Endothelial cell (in vitro differentiated cells): ENCODE measurements at places on chromosomes 3 and 15.

DNA sequence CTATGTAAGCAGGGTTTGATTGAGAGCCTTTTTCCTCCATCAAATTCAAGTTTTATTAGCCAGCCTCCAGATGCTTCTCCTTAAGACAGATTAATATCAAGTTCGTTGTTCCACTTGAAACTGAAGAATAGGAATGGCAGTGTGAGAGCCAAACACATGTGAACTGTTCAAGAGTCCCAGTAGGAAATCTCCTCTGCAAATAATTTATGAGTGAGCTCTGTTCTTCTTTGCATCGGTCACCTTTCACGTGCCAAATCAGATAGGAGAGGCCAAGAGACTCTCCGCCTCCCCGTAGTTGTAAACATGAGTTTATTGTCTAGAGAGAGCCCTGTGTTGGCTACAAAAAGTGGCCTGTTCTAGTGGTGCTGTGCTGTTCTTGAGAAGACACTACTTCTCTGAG is 372.1 kb upstream of the NR2F2 start:
- no peaks in the 10 kb centered on the region for H3K36me3 ChIP-seq
- H3K4me1 ChIP-seq = no peaks in the 10 kb centered on the region
- H3K27ac ChIP-seq = no peak overlapping the region
- no peak for DNase-seq
- no peak overlapping the region for H3K4me3 ChIP-seq
- no peaks in the 10 kb centered on the region for H3K27me3 ChIP-seq

- H3K27ac ChIP-seq = no peak overlapping the region
- H3K36me3 ChIP-seq = no peaks in the 10 kb centered on the region
- H3K27me3 ChIP-seq = no peaks in the 10 kb centered on the region
- H3K4me1 ChIP-seq = no peaks in the 10 kb centered on the region
- H3K4me3 ChIP-seq = no peak overlapping the region
- DNase-seq = no peak
These were observed 391.9 kb upstream of the THRB start for GRCh38 chr3:24886501-24886900.

DNA sequence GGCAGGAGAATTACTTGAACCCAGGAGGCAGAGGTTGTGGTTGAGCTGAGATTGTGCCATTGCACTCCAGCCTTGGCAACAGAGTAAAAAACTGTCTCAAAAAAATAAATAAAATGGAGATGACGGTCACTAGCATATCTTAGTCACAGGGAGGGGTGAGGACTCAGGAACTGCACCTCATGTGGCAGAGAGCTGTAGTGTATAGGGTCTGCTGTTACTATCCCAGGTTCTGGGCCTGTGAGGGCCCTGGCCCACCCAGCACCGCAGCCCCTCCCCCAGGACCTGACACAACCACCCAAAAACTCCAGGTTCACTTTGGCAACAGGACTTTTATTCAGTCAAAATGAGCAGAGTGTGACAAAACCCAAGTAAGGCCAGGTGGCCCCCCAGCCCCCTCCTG is 22.3 kb downstream of the RNU5B-1 start:
- H3K4me1 ChIP-seq = peaks cover 26% of the 10 kb centered on the region
- peaks cover 10% of the 10 kb centered on the region for H3K27me3 ChIP-seq
- H3K36me3 ChIP-seq = peaks cover 25% of the 10 kb centered on the region
- H3K4me3 ChIP-seq = no peak overlapping the region
- no peak for DNase-seq

GRCh38 chr3:134709076-134709475 is 58.3 kb upstream of the KY start:
- peaks cover 1% of the 10 kb centered on the region for H3K27me3 ChIP-seq
- no peaks in the 10 kb centered on the region for H3K36me3 ChIP-seq
- no peak overlapping the region for H3K27ac ChIP-seq
- no peak for DNase-seq
- peaks cover 9% of the 10 kb centered on the region for H3K4me1 ChIP-seq
- no peak overlapping the region for H3K4me3 ChIP-seq

GRCh38 chr15:95170561-95171380 is 939.4 kb downstream of the MCTP2 start:
- DNase-seq = no peak
- H3K27me3 ChIP-seq = no peaks in the 10 kb centered on the region
- no peak overlapping the region for H3K4me3 ChIP-seq
- no peaks in the 10 kb centered on the region for H3K36me3 ChIP-seq
- H3K4me1 ChIP-seq = no peaks in the 10 kb centered on the region

DNA sequence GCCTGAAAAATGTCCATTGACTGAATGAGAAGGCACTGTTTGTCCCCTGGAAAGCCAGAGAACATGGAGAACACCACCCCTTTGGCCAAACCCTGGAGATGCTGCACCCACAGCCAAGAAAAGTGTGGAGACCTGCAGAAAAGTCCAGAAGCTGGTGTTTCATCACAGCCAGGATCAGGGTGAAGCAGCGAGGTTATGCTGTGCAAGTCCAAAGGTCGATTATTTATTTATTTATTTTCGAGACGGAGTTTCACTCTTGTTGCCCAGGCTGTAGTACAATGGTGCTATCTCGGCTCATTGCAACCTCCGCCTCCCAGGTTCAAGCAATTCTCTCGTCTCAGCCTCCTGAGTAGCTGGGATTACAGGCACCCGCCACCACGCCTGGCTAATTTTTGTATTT is 5.5 kb upstream of the CTSH start:
- H3K27me3 ChIP-seq = peaks cover 11% of the 10 kb centered on the region
- no peak overlapping the region for H3K27ac ChIP-seq
- H3K36me3 ChIP-seq = no peaks in the 10 kb centered on the region
- no peak for DNase-seq
- peaks cover 10% of the 10 kb centered on the region for H3K4me1 ChIP-seq

DNA sequence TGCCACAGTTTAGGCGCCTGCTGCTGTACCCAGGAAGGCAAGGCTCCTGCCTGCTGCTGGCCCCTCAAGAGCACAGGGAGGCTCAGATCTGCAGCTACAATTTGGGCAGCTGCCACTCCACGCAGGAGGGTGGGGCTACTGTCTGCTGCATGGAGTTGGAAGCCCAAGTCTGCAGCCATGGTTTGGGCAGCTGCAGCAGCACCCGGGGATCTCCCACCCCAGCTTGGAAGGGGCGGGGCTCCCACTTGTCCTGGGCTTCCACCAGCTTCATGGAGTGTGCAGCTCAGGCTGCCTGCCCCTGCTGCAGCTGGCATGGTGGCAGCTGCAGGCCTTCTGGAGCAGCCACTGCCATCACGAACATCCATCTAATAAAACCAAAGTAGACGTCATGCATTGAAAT is 512.9 kb downstream of the PYDC2 start:
- no peak overlapping the region for H3K4me3 ChIP-seq
- H3K27ac ChIP-seq = no peak overlapping the region
- H3K36me3 ChIP-seq = no peaks in the 10 kb centered on the region
- H3K27me3 ChIP-seq = no peaks in the 10 kb centered on the region
- no peaks in the 10 kb centered on the region for H3K4me1 ChIP-seq

DNA sequence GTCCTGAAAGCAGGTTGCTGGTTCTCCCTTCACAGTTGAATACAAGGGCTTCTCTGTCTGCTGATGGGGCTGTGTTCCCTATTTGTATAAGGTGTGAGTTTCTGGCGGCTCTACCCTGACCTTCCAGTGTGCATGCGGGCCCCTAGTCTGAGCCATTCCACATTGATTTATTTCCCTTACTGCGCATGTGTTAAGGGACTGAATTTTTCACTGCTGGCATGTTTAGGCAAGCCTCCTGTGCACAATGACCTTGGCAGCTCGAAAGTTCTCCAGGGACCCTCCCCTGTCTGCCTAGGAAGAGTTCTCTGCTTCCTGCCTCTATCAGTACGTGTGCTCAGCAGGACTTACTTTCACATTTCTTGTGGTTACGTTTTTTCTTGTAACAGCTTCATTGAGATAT is 11.4 kb downstream of the TRAK1 start:
- peaks cover 33% of the 10 kb centered on the region for H3K4me1 ChIP-seq
- peaks cover 10% of the 10 kb centered on the region for H3K36me3 ChIP-seq
- peaks cover 5% of the 10 kb centered on the region for H3K27me3 ChIP-seq
- no peak overlapping the region for H3K27ac ChIP-seq
- DNase-seq = no peak

DNA sequence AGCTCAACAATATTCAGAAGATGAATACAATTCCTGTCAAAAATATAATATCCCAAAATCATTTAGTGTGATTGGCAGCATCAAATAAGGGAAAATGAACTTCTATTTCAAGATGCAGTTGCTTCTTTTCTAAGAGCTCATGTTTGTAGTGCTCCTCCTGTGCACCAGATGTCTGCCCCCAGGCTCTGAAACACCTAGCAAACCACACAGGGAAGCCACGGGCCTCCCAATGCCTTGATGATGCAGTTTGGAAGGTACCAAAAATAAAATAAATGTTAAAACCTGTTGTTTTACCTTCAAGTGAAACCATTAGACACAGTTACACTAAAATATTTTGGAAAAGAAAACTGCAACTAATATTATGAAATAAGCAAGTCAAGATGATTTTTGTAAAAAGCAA is 22.2 kb downstream of the CFAP20DC start:
- no peaks in the 10 kb centered on the region for H3K4me1 ChIP-seq
- H3K27me3 ChIP-seq = no peaks in the 10 kb centered on the region
- no peak for DNase-seq
- no peak overlapping the region for H3K27ac ChIP-seq
- H3K36me3 ChIP-seq = no peaks in the 10 kb centered on the region

DNA sequence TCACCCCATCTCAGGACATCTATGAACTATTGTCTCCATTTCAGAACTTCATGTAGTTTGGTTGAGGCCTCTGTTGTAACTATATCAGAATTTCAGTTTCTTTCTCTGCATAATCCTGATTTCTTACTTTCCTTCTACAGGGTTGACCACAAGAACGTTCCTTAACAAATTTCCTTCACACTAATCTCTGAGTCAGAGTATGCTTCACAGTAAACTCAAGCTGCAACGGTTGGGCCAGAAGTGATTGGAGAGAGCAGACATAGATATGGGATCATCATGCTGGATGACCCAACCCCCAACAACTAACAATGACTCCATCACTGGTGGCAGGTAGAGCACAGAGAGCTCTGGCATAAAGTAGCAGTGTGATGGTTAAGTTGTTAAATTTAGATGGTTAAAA is 128.8 kb upstream of the OSTN start:
- no peaks in the 10 kb centered on the region for H3K27me3 ChIP-seq
- H3K4me1 ChIP-seq = peaks cover 3% of the 10 kb centered on the region
- no peaks in the 10 kb centered on the region for H3K36me3 ChIP-seq
- no peak overlapping the region for H3K4me3 ChIP-seq
- H3K27ac ChIP-seq = no peak overlapping the region

DNA sequence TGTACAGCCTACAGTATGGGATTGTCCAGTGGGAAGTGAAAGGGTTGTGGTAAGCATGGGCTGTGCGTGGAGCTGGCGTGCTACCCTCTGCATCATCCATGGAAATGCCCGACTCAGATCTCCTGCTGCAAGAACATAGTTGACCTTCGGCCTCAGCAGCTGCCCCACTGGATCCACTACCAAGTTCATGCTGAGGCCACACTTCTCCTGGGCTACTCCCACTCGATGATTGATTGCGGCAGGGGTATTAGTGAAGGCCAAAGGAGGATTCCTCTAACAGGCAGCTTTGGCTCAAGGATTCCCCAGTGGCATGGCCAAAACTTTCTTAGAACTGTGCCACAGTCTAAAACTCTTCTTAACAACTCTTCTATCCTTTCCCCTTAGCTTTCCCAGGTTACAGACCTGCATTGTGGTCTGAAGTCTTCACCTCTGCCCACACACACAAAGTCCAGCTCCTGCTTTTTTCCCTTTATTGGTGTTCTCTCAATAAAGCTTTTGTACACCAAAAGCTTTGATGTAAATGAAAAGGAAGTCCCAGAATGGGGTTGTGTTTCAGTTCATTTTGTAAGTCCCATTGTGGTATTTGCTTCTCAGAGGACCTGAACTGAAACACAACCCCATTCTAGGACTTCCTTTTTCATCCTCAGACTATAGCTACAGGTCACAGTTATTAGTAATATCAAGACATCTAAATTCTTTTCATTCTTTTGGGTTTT is 4.9 kb upstream of the TBC1D5 start:
- no peak overlapping the region for H3K4me3 ChIP-seq
- H3K4me1 ChIP-seq = peaks cover 9% of the 10 kb centered on the region
- peaks cover 5% of the 10 kb centered on the region for H3K36me3 ChIP-seq

DNA sequence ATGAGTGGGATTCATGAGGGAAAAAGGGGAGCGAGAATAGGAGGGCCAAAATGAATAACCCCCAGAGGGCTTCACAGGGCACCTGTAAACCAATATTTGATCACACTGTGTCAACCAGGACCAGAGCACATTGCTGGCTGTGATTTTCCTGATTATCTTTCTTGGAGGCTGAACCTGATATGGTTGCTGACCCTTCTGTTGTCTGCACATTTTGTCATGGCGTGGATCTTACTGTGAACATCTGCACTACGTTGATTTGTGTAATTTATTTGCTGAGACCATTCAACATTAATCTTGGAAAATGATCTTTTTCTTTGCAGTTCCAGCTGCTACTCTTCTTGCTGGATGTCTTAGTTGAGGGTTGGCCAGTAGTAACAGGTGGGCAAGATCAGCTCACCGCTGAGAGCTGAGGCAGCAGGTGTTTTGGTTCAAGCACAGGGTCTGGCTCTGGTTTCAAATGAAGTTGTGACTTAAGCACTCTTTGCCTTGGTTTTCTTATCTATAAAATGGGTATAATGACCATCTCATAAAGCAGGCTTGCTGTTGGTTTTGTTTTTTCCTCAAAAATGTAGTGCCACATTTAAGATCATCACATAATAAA is 61.2 kb downstream of the ARHGEF26 start:
- H3K36me3 ChIP-seq = peaks cover 6% of the 10 kb centered on the region
- H3K27ac ChIP-seq = no peak overlapping the region
- DNase-seq = no peak
- no peaks in the 10 kb centered on the region for H3K4me1 ChIP-seq
- H3K4me3 ChIP-seq = no peak overlapping the region

DNA sequence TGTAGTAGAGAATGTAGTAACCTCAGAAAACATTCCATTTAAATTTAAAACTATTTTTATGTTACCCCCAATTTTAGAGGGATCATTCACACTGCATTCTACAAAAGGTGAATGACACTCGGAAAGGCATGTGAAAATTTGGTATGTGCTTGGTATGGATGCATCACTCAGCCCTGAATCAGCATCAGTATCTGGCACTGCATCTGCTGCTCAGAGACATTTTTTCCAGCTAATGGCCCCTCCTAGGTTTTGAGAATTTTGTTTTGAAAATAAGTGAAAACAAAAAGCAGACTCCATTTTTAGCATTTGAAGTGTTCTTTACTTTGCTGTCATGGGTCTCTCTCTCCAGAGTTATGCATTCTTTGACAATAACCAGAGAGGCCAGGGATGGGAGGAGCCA is 15.6 kb upstream of the WWTR1 start:
- H3K4me1 ChIP-seq = peaks cover 8% of the 10 kb centered on the region
- no peak for DNase-seq
- peaks cover 3% of the 10 kb centered on the region for H3K27me3 ChIP-seq
- no peak overlapping the region for H3K4me3 ChIP-seq
- H3K36me3 ChIP-seq = no peaks in the 10 kb centered on the region
